ENCODE measurements at places on chromosomes 3 and 15. TPM values are rescaled to one million over a fixed set of nuclear protein-coding genes. Genes with fewer than 3 reads are reported as not detected.

Gene MCF2L2
- not detected for total RNA-seq

Gene CA12
- total RNA-seq: 7.5 TPM

Gene CHRM5
- not detected for total RNA-seq

Gene NOP10
- total RNA-seq: 183 TPM

Gene NRROS
- not detected for total RNA-seq

Gene PAK6
- total RNA-seq: not detected

Gene DTX3L
- 9.6 TPM for total RNA-seq

Gene MAGEL2
- total RNA-seq: not detected

DNA sequence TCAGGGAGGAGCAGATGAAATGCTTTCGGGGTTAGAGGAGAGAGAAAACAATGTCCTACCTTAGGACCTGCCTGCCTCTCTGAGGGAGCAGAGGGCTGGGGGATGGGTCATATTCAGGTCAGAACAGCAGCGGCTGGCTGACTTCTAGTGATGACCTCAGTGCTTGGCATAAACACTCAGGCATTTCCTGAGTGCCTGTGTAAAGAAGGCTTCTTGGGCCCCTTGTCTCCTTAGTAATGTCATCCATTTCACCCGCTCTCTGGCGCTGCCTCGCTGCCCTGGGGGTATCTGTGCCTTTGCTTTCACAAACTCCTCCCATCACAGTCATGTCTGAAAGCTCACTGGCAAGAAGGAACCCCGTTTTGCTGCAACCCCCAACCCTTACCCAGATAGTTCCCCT is 82.9 kb upstream of the GSK3B start:
- peak; percentile 88 for DNase-seq

- peak; percentile 16 for DNase-seq
Measured at GRCh38 chr3:10983219-10983916, 9.2 kb upstream of the SLC6A1 start.

DNA sequence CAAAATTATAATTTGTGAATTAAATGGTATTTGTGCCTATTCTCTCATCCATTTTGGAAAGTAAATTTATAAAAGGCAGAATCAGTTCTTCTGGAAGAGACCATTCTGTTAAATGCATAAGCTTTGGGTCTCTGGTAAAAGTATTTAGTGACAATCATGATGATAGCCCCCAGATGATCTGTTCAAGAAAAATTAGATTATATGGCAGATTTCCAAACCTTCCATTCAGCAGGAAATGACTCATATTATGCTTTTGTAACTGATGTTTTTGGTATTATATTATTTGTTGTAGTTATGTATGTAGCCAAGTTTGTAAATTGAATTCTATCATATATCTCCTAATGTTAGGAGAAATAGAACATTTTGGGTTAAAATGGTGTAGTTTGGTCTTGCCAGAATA is 340.8 kb upstream of the DPH6 start:
- peak; percentile 4 for DNase-seq

- DNase-seq: no peak
Measured at GRCh38 chr3:167843481-167843880, 108.0 kb downstream of the SERPINI1 start.

GRCh38 chr3:143418391-143418790 is 298.8 kb downstream of the CHST2 start:
- no peak for DNase-seq

DNA sequence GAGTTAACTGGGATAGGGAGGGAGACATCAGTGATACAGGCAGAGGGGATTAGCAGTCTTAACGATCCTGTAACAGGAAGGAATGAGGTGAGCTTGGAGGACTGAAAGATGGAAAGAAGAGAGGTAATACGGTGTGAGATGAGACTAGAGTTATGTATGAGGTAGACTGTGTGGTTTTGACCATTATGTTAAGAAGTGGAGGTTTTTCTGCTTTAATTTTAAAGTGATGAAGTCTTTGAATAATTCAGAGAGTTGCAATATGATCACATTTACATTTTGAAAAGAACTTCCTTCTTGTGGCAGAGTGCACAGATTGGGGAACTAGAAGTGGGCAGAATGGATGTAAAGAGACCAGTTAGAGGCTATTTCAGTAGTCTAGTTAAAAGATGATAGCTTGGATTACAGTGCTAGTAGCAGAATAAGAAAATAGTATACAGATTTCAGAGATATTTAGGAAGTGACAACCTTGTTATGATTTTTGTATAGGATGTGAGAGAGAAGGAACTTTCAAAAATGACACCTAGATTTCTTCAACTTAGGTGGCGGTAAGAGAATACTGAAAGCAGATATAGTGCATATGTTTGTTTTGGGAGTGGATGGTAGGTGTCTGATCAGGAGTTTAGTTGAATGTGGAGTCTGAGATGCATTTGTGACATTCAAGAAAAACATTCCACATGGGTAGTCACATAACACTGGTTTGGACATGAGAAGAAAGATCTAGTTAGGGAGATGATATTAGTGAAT is 40.5 kb downstream of the STT3B start:
- no peak for DNase-seq

DNA sequence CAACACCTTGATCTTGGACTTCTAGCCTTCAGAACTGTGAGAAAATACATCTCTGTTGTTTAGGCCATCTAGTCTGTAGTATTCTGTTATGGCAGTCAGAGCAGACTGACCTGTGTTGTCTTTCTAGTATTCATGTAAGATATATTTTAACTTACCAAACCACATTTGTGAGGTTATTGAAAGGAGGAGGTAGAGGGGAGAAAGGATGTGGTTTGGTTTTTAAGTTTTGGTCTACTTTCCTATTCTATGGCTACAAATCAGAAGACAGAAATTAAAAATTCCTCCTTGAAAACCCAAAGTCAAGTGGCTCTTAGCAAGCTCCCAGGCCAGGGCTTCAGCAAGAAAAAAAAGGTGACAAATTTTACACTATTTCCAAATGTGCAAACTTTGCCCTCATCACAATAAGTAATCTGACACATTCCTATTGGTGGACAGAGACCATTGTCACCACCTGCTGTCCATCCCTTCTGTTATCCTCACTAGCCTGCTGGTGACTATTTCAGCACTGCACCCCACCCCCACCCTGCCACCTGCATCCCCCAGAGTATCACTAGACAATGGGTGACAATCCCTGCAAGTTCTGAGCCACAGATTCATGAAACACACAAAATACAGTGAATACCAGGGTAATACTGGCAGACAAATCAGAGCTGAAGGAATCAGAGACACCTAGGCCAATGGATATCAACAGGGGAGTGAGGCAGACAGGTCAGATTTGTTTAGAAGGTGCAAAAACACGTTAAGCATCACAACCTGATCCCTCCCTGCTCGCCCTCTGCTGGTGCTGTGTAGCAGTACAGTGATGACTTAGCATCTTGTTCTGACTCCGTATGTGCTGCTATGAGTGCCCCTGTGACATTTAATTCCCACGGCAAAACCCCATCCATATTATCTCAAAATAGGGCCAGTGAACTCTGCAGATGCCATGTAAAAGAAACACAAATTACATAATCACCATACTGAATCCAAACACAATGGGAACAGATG is 79.0 kb upstream of the DCLK3 start:
- peak; percentile 20 for DNase-seq

- DNase-seq: no peak
Measured at GRCh38 chr3:15148614-15149013, 49.7 kb upstream of the RBSN start.

GRCh38 chr3:135891121-135891520 is 74.4 kb upstream of the PPP2R3A start:
- no peak for DNase-seq

GRCh38 chr15:66803182-66803729 is 101.2 kb downstream of the SMAD6 start:
- peak; percentile 96 for DNase-seq

DNA sequence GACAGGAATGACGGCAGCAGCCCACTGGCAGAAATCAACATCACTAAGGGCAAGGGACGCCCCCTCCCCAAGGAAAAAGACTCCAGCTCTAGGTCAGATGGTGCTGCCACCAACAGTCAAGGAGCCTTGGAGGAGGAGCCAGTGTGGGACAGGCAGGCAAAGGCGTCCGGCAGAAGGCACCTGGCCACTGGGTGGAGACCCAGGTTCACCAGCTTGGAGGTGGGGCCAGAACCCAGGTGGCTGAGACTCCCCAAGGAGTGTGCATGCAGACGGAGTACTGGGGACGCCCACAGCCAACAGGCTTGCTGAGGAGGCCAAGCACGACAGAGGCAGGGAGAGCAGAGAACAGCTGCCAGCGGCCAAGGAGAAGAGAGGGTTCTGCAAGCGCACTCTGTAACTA is 35.2 kb downstream of the PTPN23 start:
- no peak for DNase-seq

- peak; percentile 61 for DNase-seq
Measured at GRCh38 chr3:112681822-112682325, 40.9 kb upstream of the CCDC80 start.

- no peak for DNase-seq
Measured at GRCh38 chr15:70401709-70402108, 304.0 kb upstream of the TLE3 start.

GRCh38 chr3:60798456-60798855 is 452.8 kb downstream of the FHIT start:
- DNase-seq: no peak

DNA sequence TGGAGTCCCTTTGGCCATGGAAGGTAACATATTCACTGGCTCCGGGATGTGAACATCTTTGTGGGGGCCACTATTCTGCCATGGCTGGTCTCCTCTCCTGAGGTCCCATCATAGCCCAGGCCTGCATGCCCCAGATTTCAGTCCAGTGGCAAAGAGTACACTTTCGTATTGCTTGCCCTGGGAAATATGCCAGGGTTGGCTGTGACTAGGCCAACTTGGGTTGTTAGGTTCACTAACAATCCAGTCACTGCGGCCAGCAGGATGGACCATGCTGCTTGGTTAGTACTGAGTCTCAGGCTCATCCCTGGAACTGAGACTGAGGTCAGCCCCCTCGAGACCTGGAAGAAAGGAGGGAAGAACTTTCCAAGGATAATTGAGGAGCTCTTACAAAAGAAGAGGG is 9.8 kb upstream of the EEFSEC start:
- no peak for DNase-seq

Data from HFFc6 (cell line).